NCI-H1048 (cell line): ENCODE measurements at places on chromosomes 11 and 22.
A peak's percentile ranks its signal among the peaks of the same experiment; 100 is the strongest.

GRCh38 chr11:82899186-82899820 is 927 bp downstream of the PRCP start:
- no peak for DNase-seq

DNA sequence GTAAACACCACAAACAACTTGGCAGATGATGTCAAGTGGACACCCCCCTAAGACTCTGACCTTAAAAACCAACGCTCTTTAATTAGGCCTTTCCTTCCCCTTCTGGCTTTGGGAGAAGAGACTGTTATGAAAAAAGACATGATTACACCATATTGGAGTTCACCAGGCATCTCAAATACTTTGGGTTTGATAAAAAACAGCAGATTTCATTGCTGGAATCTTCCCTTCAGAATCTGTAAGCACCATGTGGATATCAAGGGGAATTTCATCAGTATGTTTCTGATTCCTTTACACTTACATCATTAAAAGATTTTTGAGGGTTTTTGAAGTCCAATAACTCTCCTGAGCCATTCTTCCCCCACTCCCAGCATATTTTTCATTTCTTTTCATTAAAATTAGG is 85.6 kb downstream of the KIRREL3 start:
- no peak for DNase-seq

GRCh38 chr11:114889594-114890011 is 211.3 kb downstream of the NXPE2 start:
- no peak for DNase-seq

DNA sequence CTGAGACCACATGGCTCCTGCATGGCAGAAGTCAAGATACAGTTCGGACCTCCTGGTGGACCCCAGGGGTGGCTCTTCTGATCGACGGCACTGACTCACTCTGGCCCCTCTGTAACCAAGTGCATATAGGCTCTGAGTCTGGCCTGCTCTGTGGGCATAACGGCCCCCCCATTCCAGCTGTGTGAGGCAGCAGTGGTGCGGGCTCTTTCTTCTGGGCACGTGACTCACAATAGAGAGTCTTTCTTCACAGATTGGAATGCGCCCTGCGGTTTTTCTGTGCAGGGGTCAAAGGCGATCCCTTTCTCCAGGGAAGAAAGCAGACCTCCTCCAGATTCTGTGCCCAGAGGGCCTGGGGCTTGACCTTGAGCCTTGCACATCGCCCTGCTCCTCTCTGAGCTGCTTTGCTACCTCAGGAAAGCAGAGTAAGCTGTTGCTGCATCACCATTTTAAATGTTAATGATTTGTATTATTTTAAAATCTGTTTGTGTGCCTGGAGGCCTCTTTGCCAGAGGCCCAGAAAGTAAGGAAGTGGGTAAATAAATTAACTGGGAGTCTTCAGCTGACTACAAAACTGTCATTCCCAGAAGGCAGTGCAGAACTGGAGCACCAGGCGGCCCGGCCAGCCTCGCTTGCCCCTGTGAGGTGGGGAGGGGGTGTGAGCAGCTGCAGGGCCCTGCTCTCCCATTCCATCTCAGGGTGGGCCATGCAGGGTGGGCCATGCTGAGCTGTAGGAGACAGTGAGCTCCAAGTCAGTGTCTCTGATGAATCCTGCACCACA is 199.0 kb downstream of the GRIK4 start:
- DNase-seq, result no peak

DNA sequence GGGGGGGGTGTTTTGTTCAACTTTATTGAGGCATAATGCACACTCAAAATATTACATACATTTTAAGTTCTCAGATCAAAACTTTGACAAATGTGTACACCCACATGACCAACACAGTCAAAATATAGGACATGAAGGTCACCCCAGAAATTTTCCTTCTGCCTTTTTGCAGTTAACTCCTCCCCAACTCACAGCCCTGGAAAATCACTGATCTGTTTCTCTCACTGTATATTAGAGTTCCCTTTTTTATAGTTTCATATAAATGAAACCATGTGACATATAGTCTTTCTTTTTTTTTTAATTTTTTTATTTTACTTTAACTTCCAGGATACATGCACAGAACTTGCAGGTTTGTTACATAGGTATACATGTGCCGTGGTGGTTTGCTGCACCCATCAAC is 4.6 kb downstream of the TMPRSS5 start:
- no peak for DNase-seq

GRCh38 chr22:41699264-41700107 is at the start of gene MEI1:
Gene MEI1 (plus strand): TSS chr22:41699503. CDS start chr22:41699539, 36 bp downstream.
- DNase-seq, result no peak

DNA sequence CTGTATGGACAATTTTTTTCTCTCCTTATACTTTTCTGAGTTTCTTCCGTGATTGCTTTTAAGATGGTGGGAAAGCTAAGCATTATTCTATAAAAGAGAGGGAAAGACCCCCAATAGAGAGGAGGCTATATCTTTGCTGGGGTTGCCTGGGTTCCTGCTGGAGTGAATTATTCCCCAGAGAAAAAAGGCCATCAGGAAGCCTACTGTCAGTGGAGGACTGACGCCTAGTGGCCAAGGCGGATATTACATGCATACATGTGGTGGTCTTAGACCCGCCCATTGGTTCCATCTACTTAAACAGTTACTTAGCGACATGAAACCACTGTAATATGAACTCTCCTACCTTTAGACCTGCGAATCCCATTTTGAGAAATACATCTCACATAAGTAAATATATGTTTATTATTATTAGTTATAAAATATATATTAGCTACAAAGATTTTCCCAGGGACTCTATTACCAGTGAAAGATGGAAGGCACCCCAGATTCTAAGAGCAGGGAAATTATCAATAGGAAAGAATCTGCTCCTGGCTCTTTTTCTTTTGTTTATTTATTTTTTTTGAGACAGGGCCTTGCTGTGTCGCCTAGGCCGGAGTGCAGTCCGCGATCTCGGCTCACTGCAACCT is 15.7 kb upstream of the PGA3 start:
- DNase-seq, result peak; percentile 18

GRCh38 chr11:73358071-73358470 is 18.1 kb upstream of the RELT start:
- DNase-seq, result no peak

GRCh38 chr11:83641511-83641910 is 355.3 kb upstream of the CCDC90B start:
- DNase-seq, result no peak

- DNase-seq, result no peak
Measured at GRCh38 chr11:126163074-126163700, 48.3 kb downstream of the RPUSD4 start.

GRCh38 chr22:33028234-33028633 is 29.9 kb downstream of the SYN3 start:
- DNase-seq, result no peak

- DNase-seq, result no peak
Measured at GRCh38 chr11:79139900-79140299, 300.9 kb downstream of the TENM4 start.

GRCh38 chr11:71998649-71999310 is at the start of gene IL18BP:
Gene IL18BP (plus strand): TSS chr11:71998909. CDS start chr11:71999985, 1,076 bp downstream.
- DNase-seq, result no peak

DNA sequence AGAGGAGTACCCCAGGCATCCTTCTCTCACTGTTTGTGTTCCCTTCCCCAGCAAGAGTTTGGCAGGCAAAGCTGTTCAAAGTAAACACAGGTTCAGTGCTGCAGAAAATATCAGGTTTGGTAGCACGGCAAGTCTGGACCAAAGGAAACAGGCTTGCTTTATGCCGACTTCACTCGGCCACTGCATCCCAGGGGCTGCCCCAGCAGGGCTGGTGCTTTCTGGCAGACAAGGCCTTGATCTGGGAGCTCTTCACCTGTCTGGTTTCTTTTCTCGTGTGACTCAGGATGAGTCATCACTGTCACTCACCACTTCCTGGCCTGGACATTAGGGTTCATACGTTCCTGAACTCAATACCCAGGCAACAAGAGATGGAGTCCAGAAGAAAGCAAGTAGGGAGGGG is 52.6 kb upstream of the NAV2 start:
- no peak for DNase-seq

- no peak for DNase-seq
Measured at GRCh38 chr22:30838111-30838510, 130.5 kb downstream of the MORC2 start.

GRCh38 chr11:112160091-112160848 is 3.6 kb downstream of the IL18 start:
- no peak for DNase-seq

DNA sequence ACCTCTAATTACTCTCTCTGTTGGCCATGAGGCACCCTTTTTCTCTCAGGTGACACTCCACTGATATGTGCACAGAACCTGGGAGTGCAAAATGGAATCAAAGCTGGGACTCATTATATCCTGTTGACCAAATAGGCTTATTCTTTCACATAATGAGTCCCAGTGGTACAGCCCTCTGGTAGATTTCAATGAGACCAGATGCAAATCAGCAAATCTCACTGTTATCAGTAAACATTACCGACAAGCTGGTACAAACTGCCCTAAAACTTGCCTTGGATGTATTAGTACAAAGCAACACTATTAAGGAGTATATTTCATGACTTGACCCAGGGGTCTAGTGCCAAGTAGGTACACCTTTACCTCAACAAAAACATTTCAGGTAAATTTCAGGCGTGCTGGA is 128.3 kb downstream of the DDX10 start:
- DNase-seq, result no peak

DNA sequence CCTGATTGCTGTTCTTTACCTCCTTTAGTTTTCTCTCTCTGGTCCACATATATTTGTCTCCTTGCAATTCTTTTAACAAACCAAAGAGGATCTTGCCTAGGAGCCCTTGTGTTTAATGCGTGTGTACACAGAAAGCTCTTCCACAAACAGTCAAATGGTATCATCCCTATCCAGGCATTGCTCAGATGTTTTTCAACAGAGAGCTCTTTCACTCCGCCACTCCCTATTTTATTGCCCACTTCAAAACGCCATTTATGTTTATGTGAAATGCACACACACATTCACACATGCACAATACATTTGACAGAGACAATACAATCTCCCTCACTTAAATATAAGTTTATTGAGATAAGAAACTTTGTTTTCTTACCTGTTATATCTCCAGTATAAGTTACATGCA is 4.7 kb downstream of the OR5AP2 start:
- no peak for DNase-seq

- no peak for DNase-seq
Measured at GRCh38 chr11:128238521-128239265, 348.7 kb downstream of the ETS1 start.
